Testis (tissue), 5 donors: ENCODE measurements at places on chromosomes 1 and 21. TPM values are rescaled to one million over a fixed set of nuclear protein-coding genes. Genes with fewer than 3 reads are reported as not detected.

DNA sequence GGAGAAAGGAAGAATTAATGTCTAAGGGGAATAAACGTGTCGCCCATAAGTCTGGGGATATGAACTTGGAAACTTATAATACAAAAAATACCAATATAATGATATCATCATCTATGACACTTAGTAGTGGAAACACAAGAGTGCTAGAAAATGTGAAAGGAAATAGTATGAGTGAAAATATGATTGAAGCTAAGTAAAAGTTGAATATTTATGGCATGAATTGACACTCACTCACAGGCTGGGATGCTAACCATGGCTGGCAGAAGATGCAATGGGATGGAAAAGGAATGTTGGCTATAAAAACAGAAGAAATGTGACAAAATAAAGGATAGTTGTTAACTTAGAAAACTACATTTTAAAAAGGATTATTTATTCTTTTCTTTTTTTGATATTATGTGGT is 120.1 kb downstream of the XPR1 start:
- no peak for DNase-seq
- no peaks in the 10 kb centered on the region for H3K27me3 ChIP-seq
- H3K4me1 ChIP-seq, result no peaks in the 10 kb centered on the region
- no peak overlapping the region for H3K4me3 ChIP-seq

GRCh38 chr21:31107871-31108270 is 69.6 kb upstream of the KRTAP19-8 start:
- H3K27me3 ChIP-seq, result no peaks in the 10 kb centered on the region
- H3K4me1 ChIP-seq, result peaks cover 13% of the 10 kb centered on the region
- no peaks in the 10 kb centered on the region for H3K36me3 ChIP-seq
- no peak overlapping the region for H3K4me3 ChIP-seq

DNA sequence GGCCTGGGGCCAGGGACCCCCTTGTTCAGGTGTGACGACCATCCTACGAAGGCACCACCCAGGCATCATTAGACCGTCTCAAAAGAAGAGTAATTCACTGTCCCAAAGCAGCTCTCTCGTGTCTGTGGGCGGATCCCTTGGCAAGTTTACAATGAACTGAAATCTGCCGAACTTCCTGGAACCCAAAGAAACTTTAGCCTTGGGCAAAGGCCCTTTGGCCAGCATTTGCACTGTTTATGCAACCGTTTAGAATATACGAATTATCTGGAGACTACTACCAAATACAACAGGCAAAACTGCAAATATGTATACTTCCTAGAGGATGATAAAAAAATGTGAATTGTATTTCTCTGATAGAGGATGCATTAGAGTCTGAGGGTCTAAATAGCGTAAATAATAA is 1.4 kb upstream of the SOD1 start:
- H3K36me3 ChIP-seq, result no peaks in the 10 kb centered on the region
- H3K4me3 ChIP-seq, result no peak overlapping the region
- no peaks in the 10 kb centered on the region for H3K27me3 ChIP-seq

GRCh38 chr21:36804874-36805611 is 106.1 kb downstream of the SIM2 start:
- no peaks in the 10 kb centered on the region for H3K27me3 ChIP-seq
- H3K4me3 ChIP-seq, result no peak overlapping the region
- DNase-seq, result no peak

OR10Z1 gene
- not detected for total RNA-seq

GPR3 gene
- 0.12 TPM for total RNA-seq

FMO2 gene
- 3.4 TPM for total RNA-seq
